ENCODE measurements at places on chromosomes 6 and 20.

GRCh38 chr6:119739769-119740168 lies 390.2 kb upstream of the MAN1A1 start:
- DNase-seq, result no peak

DNA sequence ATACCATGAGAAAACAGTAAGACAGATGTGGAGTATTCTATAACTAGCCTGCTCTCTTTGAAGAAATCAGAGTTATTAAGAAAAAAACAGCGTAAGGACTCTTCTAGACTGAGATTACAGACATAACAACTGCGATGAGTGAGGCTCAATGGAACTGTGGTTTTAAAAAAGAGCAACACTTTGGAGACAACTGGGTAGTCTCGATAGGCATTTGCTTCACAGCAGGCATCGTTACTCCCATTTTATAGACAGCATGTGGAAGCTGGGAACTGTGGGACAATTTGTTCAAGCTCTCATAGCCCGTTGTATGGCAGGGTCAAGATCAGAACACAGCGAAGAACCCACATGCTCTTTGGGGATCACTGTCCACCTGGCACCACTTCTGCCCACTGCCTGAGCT lies 4.6 kb downstream of the FKBP1A start:
- no peak for DNase-seq

- DNase-seq, result peak; percentile 33
These were observed 3.5 kb downstream of the MYLK2 start for GRCh38 chr20:31822421-31823330.

- no peak for DNase-seq
These were observed 45.2 kb upstream of the TFAP2A start for GRCh38 chr6:10460096-10460495.

GRCh38 chr6:24425091-24425490 lies 22.4 kb downstream of the MRS2 start:
- DNase-seq, result no peak

DNA sequence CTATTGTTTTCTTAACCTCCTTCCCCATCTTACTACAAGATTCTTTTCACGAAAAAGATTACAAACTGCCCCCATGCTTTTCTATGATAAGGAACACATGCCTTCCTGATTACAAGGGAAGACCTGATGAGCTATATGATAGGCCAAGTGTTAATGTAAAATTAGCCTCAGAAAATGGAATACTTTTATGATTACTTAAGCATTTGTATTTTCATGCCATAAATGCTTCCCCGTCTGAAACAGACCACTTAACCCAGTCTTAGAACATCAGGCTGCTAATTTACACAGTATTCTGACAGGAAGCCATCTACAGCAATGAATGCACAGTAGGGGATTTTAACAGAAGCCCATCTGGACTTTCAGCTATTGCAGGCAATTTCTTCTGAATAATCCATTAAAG lies 274.9 kb downstream of the HAO1 start:
- no peak for DNase-seq

- no peak for DNase-seq
These were observed 14.0 kb upstream of the COL10A1 start for GRCh38 chr6:116139917-116140316.

DNA sequence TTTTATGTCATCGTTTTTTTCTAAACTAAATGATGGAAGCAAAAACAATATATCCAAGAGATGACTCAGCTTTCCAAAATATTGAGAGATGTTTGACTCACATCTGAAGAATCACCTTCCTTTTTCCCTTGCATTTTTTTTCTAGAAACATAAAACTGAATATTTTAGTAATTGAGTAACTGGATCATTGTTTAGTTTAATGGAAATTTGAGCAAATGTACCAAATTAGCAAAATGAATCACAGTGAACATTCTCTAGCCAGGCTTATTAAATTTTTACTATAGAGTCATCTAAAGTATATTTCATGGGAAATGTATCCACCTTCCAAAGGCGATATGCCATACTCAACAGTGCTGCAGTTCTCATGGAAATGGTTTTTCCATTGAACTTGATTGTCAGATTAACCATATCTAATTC lies 145.5 kb downstream of the TENT5A start:
- DNase-seq, result no peak

- no peak for DNase-seq
These were observed 4.8 kb downstream of the DPPA5 start for GRCh38 chr6:73349311-73349710.

DNA sequence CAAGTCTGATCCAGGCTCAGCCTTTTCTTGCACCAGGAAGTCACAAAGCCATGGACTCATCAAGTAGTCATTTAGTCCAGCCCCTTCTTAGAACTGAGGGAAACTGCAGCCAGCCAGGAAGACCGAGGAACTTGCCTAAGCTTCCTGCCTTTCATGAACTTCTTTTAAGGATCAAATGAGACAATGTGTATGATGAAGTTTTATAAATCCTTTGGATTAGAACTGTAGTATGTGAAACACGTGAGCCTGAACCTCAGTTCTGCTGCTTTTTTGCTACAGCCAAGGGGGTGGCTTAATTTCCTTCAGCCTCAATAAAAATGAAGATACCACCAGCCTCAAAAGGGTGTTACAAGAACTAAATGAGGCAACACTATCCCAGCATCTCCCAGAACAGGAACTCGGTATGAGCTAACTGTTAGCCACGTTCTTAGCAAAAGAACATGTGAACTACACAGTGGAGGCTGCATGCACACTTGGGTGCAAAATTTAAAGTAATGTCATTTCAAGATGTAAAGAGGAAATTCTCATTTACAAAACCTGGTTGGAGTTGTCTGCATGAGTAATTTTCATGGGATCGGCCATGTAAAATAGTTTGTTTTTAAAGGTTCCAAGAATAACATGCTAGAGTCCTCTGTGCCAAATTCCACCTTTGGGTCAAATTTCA lies 76.0 kb upstream of the TBC1D7 start:
- DNase-seq, result no peak

- DNase-seq, result no peak
These were observed 311.7 kb upstream of the JAG1 start for GRCh38 chr20:10985536-10985935.

GRCh38 chr6:145809211-145809610 lies 5.4 kb downstream of the FBXO30 start:
- no peak for DNase-seq

- no peak for DNase-seq
These were observed 191.3 kb upstream of the ARID1B start for GRCh38 chr6:156585859-156586258.

DNA sequence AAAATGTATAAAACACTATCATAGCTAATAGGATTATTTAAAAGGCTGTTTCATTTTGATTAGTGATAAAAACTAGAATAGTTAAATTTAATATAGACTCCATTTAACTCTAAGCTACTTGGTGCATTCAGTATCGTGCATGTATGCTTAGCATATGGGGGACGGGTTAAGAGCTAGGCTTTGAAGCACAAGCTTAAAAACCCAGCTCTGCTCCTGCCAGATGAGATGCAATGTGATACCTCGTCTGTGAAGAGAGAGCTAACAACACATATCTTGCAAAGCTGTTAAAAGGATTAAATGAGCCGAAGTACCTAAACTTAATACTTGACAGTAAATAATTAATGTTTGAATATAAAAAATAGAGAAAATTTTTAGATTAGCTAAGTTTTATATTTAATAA lies 42.2 kb downstream of the DTNBP1 start:
- DNase-seq, result no peak

- DNase-seq, result no peak
These were observed 60.2 kb upstream of the GATA5 start for GRCh38 chr20:62535964-62536363.

GRCh38 chr6:157757430-157758403 lies 65.3 kb upstream of the SNX9 start:
- no peak for DNase-seq

GRCh38 chr20:62267543-62267942 lies 29.2 kb downstream of the OSBPL2 start:
- DNase-seq, result no peak

GRCh38 chr6:80425089-80425823 lies 318.8 kb downstream of the BCKDHB start:
- DNase-seq, result no peak

GRCh38 chr6:122285292-122285913 lies 114.0 kb upstream of the HSF2 start:
- no peak for DNase-seq

- DNase-seq, result no peak
These were observed 370.1 kb downstream of the FOXA2 start for GRCh38 chr20:22214296-22214695.

GRCh38 chr6:136798044-136798443 lies 5.8 kb upstream of the MAP3K5 start:
- no peak for DNase-seq

GRCh38 chr6:135707426-135707825 lies 144.1 kb upstream of the PDE7B start:
- DNase-seq, result no peak

DNA sequence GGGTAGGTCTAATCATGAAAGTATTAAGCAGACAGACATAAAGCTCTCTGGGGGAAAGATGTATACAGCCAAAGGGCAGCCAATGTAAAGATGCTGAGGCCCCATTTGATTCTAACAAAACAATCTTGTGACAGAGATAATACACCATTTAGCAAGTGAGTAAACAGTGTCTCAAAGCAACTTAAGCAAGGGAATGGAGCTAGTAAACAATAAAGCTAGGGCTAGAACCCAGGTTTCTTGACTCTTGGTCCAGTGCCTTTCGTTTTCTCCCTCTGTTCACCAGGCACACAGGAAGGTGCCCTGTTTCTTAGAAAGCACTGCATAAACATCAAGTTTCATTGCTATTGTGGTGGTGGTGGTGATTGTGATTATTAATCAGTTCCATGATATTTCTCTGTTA lies 5.1 kb downstream of the ELOVL2 start:
- DNase-seq, result no peak

GRCh38 chr6:47938405-47938804 lies 156.6 kb downstream of the OPN5 start:
- no peak for DNase-seq

- DNase-seq, result no peak
These were observed 193.4 kb upstream of the PRDM1 start for GRCh38 chr6:105892577-105893262.

DNA sequence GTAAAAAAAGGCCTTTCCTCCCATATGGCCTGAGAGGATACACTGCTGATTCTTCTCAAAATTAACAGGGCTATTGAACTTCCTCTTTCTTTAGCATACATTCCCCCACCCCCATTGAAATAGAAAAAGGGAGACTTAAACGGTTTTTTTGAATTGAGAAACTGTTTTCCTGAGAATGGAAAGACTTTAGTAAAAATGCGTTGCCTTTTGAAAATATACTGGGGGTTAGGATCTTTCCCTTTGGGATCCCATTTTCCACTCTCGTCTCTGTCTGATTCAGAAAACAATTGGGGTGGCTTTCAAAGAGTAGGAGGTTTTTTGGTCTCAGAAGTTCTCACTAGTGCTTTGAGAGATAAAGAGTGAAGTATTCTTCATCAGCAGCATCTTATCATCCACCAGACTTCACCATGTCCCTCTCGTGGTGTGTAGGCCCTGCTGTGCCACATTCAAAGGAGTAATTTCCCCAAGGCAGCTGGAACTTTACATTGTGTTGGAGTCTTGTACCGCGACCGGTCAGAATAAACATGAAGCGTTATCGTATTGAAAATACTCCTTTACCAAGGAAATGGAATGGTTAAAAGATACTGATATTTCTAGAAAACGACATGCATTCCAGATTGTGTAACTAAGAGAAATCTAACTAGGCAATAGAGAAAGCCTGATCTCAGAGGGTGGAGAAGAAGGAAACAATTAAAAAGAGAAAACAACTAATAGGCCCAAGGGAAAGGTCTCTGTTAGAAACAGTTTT lies 10.6 kb downstream of the MYB start:
- DNase-seq, result no peak

- DNase-seq, result no peak
These were observed 37.8 kb downstream of the SLC2A12 start for GRCh38 chr6:134014588-134015137.

- no peak for DNase-seq
These were observed 8.6 kb downstream of the VNN2 start for GRCh38 chr6:132749111-132749510.

DNA sequence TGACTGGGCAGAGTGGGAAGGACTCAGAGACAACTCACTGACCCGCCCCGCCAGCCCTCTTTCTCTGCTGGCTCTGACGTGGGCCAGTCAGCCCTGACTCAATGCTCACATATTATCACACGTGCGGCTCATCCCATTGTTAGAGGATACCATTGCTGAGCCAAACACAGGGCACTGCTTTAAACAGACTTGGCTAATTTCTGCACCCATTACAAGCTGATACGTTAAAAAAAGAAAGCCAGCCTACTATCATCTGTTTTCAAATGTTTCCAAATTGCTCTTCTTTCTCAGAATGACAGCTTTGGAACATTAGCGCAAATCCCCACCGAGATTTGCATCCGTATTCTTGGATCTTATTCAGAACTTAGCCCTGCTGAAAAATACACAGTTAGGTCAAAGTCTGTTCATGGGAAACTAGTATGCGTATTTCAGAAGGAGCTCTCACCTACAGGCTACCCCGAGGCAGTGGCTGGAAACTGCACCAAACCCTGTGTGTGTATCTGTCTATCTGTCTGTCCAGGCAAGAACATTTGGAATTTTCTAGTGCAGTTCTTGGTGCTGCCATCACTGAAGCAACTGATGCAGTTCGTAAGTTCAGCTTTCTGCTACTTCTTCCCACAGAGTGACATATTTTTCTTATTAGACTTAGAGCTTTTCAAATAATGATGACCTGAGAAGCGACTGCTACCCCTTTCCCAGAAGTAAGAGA lies 32.8 kb downstream of the RAMACL start:
- no peak for DNase-seq

GRCh38 chr6:34986845-34987246 lies 97.8 kb downstream of the ANKS1A start:
- no peak for DNase-seq

- no peak for DNase-seq
These were observed 87.2 kb downstream of the FKBP5 start for GRCh38 chr6:35601331-35602132.

GRCh38 chr6:36912586-36912985 lies 26.8 kb downstream of the C6orf89 start:
- DNase-seq, result no peak

GRCh38 chr6:28589234-28589956 lies 63.7 kb downstream of the GPX5 start:
- DNase-seq, result no peak

- DNase-seq, result no peak
These were observed 21.6 kb upstream of the GJA1 start for GRCh38 chr6:121413879-121414278.

GRCh38 chr20:56111961-56112730 lies 106.8 kb upstream of the CBLN4 start:
- no peak for DNase-seq
